ENCODE measurements at places on chromosomes 13 and 19.

- DNase-seq = no peak
Observed at GRCh38 chr19:57802269-57802668, 12.4 kb downstream of the ZNF552 start.

DNA sequence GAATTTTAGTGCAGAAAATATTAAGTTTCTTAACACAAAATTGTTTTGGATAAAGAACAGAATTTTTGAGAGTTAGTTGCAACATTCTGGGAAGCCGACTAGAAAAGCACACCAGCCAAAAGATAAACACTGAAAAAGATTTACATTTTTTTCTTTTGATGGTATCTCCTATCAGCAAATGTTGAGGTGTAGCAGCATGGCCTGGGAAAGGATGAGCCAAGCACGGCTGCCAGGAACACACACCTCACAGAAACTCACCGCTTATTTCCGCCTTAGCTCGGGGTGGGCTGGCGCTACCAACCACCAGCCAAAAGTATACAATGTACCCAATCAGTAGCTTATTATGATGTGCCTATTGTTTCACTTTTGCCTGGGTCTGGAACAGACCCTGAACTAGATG, 134.7 kb downstream of the MIPEP start:
- no peak for DNase-seq

DNA sequence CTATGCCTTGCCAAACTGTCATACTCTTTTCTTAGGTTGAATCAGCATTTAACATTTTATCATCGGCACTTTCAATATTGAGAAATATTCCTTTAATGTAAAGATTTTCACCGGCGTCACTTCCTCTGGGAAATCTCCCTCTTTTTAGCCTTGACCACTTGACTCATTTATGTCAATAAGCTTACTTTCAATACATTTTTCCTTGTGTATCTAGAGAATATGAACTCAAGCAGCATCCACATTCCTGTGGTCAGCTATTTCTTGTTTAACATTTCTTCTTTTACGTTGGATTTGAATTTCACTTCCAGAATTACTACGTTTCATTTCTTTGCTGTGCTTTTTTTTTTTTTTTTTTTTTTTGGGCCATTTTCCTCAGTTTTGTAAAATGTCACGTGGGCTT, 271.2 kb upstream of the HTR2A start:
- no peak for DNase-seq

GRCh38 chr19:5354403-5354802, 13.8 kb upstream of the PTPRS start:
- DNase-seq = no peak

- DNase-seq = no peak
Observed at GRCh38 chr19:34096020-34096915, 76.0 kb upstream of the LSM14A start.
